ENCODE measurements at places on chromosomes 3 and 15.

DNA sequence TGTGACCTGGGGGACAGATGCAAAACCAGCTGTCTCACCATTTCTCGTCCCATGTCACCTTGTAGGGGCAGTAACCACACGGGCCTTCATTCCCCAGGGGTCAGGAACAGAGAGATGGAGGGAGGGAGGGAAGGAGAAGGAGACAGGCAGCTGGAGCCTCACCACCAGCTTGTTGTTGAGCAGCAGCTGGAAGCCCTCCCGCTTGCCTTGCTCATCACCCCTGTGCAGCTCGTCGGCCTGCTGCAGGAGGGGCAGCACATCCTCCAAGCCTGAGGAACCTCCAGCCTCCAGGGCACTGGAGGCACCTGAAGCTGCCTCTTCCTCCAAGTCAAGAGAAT, 10.3 kb downstream of the RMDN3 start:
- peak overlapping the region; percentile 87 for H3K27ac ChIP-seq
- peaks cover 11% of the 10 kb centered on the region for H3K4me1 ChIP-seq
- no peaks in the 10 kb centered on the region for H3K27me3 ChIP-seq
- H3K36me3 ChIP-seq = peaks cover 2% of the 10 kb centered on the region
- no peak for DNase-seq
- no peak overlapping the region for H3K4me3 ChIP-seq

DNA sequence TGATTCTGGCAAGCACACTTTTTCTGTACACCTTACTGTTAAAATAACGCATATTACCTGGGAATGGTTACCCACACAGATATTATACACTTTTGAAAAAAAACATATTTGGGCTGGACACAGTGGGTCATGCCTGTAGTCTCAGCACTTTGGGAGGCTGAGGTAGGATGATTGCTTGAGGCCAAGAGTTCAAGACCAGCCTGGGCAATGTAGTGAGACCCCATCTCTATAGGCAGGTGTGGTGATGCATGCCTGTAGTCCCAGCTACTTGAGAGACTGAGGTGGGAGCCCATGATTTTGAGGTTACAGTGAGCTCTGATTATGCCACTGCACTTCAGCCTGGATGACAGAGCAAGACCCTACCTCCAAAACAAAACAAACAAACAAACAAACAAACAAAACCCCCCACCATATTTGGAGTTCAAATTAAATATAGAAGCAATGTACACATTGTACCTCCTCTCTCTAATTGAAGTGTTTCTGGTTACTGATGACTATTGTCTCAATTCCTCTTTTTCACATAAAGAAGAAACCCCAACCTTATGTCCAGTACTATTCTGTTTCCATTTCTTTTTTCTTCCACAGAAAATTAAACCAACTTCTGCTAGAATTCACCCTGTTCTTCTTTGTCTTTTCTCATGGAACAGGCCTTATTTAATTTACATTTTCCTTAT, 152.6 kb upstream of the UMPS start:
- H3K4me1 ChIP-seq = peaks cover 4% of the 10 kb centered on the region
- DNase-seq = no peak
- H3K36me3 ChIP-seq = no peaks in the 10 kb centered on the region
- H3K27me3 ChIP-seq = peaks cover 27% of the 10 kb centered on the region
- H3K4me3 ChIP-seq = no peak overlapping the region

DNA sequence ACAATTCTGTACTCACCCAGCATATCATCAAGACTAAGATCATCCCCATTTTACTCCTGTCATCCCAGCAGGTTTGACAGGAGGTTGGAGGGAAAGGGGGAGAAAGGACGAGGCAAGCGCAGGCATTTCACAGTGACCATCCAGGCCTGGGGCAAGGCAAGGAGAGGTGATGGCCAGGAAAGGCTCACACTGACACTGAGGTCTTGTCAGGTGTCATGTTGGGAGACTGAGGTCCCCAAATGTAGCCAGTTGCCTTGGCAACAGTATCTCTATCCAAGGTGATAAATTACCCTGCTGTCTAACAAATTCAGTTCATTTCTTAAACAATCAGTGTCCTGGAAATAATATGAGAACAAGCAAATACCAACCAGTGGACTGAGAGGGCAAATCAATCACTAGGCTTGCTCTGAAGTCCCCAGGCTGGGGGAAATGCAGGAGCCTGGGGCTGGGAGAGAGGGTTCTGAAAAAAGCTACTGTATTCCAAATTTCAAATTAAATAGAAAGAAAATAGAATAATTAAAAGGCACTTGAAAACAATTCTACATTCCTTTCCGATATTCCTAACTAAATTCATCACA, 172.8 kb downstream of the OSBPL10 start:
- no peak overlapping the region for H3K27ac ChIP-seq
- peaks cover 6% of the 10 kb centered on the region for H3K27me3 ChIP-seq
- no peaks in the 10 kb centered on the region for H3K36me3 ChIP-seq
- H3K4me1 ChIP-seq = peaks cover 2% of the 10 kb centered on the region
- DNase-seq = no peak
- no peak overlapping the region for H3K4me3 ChIP-seq

- H3K27ac ChIP-seq = no peak overlapping the region
- H3K27me3 ChIP-seq = peaks cover 8% of the 10 kb centered on the region
- H3K4me1 ChIP-seq = no peaks in the 10 kb centered on the region
- H3K4me3 ChIP-seq = no peak overlapping the region
Measured at GRCh38 chr3:144229330-144229729, 257.7 kb downstream of the DIPK2A start.

GRCh38 chr15:55164284-55164683, 32.5 kb downstream of the RSL24D1 start:
- DNase-seq = no peak
- H3K4me1 ChIP-seq = peaks cover 2% of the 10 kb centered on the region
- no peak overlapping the region for H3K4me3 ChIP-seq
- no peaks in the 10 kb centered on the region for H3K27me3 ChIP-seq
- no peaks in the 10 kb centered on the region for H3K36me3 ChIP-seq

- no peak overlapping the region for H3K27ac ChIP-seq
- no peak overlapping the region for H3K4me3 ChIP-seq
- no peaks in the 10 kb centered on the region for H3K36me3 ChIP-seq
- no peak for DNase-seq
Measured at GRCh38 chr3:190401963-190402362, 14.0 kb downstream of the CLDN16 start.

GRCh38 chr3:119310071-119310470, 15.9 kb downstream of the ARHGAP31 start:
- peaks cover 22% of the 10 kb centered on the region for H3K4me1 ChIP-seq
- no peak for DNase-seq
- H3K27me3 ChIP-seq = no peaks in the 10 kb centered on the region

DNA sequence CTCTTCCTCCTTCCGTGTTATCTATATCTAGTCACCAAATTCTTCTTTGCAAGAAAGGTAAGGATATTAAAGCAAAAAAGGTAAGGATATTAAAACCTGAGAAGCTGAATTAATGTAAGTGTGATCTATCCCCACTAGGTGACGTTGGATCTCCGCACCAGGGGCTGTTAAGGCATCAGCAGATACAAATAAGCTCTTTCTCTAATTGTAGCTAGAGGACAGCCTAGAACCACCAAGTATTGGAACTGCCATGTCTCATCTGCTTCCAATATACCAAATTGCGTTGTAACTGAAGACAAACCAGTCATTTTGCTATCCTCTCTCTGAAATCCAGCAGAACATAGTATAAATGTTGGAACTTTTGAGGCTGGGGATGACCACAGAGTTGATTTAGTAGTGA, 471.2 kb upstream of the TGFBR2 start:
- DNase-seq = no peak
- no peak overlapping the region for H3K27ac ChIP-seq
- H3K4me1 ChIP-seq = no peaks in the 10 kb centered on the region
- no peak overlapping the region for H3K4me3 ChIP-seq
- H3K36me3 ChIP-seq = no peaks in the 10 kb centered on the region
- H3K27me3 ChIP-seq = no peaks in the 10 kb centered on the region

DNA sequence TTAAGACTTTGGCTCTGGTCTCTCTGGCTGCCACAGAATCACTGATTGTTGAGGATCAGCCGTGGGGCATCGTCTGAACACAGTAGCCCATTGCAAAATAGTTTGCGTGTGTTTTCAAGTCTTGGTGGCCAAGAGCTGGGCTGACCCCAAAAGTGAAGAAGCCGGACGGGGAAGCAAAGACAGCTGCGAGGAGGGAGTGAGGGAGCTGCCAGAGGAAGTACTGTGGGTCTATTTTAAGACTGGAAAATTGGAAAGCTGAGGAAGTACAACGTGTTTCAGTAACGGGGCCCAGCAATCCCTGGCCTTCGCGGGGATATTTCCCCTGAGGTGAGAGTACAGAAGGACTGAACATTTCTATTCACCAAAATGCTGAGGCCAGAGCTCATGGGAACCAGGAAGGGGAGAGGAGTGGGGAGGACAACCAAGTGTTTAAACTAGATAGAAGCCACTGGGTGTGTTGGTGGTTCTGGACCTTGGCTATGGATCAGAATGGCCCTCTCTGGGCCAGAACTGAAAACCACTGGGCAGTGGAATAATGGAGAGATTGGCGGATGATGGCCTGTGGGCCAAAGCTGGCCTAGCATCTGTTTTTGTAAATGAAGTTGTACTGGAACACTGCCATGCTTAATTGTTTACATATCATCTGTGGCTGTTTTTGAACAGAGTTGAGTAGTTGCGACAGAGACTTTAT, 34.1 kb upstream of the LIMD1 start:
- no peaks in the 10 kb centered on the region for H3K27me3 ChIP-seq
- H3K36me3 ChIP-seq = no peaks in the 10 kb centered on the region
- H3K4me3 ChIP-seq = no peak overlapping the region
- H3K4me1 ChIP-seq = peaks cover 5% of the 10 kb centered on the region
- no peak for DNase-seq
- H3K27ac ChIP-seq = no peak overlapping the region

DNA sequence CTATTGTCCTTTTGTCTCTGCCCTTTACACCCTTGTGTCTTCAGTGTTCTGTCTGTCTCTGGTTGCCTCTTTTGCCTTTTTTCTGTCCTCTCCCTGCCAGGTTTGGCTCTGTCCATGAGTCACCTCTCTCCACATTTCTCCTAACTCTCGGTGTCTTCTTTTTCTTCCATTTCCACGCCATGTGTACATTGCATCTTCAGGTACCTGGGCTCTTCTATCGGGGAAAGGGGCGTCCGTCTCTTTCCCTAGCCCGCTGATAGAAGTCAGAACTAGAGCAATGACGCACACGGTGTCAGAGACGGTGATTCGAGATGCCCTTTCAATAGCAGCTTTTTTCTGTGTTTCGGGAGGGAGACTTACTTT, 641 bp downstream of the OPA1 start:
- peak; percentile 19 for DNase-seq
- peaks cover 45% of the 10 kb centered on the region for H3K4me1 ChIP-seq
- H3K4me3 ChIP-seq = peak overlapping the region; percentile 100
- peaks cover 10% of the 10 kb centered on the region for H3K36me3 ChIP-seq
- peak overlapping the region; percentile 98 for H3K27ac ChIP-seq

- peaks cover 17% of the 10 kb centered on the region for H3K4me1 ChIP-seq
- H3K4me3 ChIP-seq = no peak overlapping the region
- H3K27ac ChIP-seq = peak overlapping the region; percentile 88
- H3K36me3 ChIP-seq = no peaks in the 10 kb centered on the region
Measured at GRCh38 chr3:32374788-32375595, 16.7 kb upstream of the CMTM7 start.

DNA sequence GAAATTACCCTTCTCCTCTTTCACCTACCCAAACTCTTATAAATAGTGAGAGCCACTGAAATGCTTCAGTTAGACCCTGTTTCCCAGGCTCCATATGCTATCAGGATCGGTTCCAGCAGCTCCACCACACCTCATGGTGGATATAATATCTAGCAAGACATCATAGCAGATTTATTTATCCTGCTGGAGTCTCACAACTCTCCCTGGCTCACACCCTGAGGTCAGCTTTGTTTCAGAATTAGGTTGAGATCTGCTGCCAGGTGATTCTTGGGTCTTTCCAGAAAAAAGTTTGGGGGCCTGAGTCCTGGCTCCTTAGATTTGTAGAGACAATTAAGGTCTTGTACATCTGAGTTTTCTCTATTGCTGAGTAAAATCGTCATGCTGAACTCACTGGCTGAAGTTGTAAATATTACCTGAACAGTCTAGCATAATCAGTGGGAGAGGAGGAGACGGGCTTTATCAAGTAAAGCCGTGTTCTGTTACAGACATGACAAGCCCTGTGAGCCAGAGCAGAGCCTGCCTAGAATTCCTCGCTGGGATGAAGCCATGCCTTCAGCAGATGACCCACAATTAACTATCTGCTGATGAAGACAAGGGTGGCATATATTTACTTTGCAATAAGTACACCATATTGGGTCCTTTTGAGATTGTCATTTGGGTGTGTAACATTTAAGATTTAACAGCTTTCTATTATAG, 131.6 kb downstream of the STAC start:
- H3K4me3 ChIP-seq = no peak overlapping the region
- H3K27me3 ChIP-seq = no peaks in the 10 kb centered on the region
- H3K4me1 ChIP-seq = no peaks in the 10 kb centered on the region
- DNase-seq = no peak
- H3K36me3 ChIP-seq = no peaks in the 10 kb centered on the region

DNA sequence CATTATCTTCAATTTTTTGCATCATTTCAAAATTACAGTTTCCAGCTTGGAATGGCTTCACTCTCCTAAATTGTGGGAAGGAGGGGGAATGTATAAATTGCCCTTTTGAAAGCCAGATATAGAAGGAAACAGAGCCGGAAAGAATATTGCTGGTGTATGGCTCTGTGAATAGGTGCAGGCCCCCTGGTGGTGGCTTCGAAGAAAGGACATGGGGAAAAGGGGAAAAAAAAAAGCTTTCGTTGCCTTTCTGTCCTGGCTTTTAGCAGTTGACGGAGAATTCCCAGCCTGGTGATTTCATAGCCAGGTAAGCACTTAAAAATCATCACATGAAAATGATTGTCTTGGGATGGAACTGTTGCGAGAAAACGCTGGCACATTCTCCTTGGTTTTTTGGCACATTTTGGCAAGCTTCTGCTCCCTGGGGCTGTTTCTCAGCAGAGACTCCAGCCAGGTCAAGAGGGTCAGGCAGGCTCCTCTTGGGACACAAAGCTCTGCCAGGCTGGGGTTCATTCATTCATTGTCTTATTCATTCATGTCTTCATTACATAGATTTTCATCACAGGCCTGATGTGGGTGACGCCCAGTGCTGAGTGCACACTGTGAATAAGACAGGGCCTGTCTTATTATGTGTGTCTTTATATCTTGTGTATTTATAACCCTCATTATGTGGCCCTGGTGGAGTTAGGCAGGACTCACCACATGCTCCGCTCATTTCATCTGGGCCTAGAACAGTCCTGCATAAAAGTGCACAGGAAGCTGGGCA, 300.0 kb upstream of the TPM1 start:
- H3K27me3 ChIP-seq = peaks cover 2% of the 10 kb centered on the region
- H3K36me3 ChIP-seq = no peaks in the 10 kb centered on the region
- no peak for DNase-seq
- no peak overlapping the region for H3K4me3 ChIP-seq

GRCh38 chr15:78761891-78762385, 49.3 kb downstream of the ADAMTS7 start:
- H3K4me3 ChIP-seq = peak overlapping the region; percentile 71
- DNase-seq = no peak
- no peaks in the 10 kb centered on the region for H3K36me3 ChIP-seq
- H3K27ac ChIP-seq = peak overlapping the region; percentile 85
- peaks cover 14% of the 10 kb centered on the region for H3K4me1 ChIP-seq

DNA sequence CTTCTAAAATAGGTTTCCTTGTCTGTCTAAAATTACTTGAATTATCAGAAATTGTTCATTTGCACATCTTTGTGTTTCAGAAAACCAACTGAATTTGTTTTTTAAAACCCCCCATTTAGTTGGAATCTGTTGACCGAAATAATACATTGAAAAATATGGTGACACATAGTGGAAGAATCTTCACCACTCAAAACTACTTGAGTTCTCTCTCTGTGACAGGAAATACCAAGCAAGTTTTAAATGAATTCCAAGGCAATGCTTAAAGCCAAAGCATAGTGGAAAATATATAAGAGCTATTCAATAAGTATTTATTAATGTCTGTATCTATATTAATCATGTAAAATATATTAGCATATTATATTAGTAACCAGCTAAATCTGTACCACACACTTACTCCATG, 224.9 kb upstream of the COL8A1 start:
- no peaks in the 10 kb centered on the region for H3K36me3 ChIP-seq
- no peaks in the 10 kb centered on the region for H3K27me3 ChIP-seq
- H3K27ac ChIP-seq = no peak overlapping the region
- no peak overlapping the region for H3K4me3 ChIP-seq
- DNase-seq = no peak

Measured in T-helper 17 cell (primary cell).